CD8-positive, alpha-beta memory T cell (primary cell): ENCODE measurements at places on chromosomes 11 and 22. TPM values are rescaled to one million over a fixed set of nuclear protein-coding genes. Genes with fewer than 3 reads are reported as not detected.

The TMPRSS6 gene
- total RNA-seq: 0.42 TPM

DNA sequence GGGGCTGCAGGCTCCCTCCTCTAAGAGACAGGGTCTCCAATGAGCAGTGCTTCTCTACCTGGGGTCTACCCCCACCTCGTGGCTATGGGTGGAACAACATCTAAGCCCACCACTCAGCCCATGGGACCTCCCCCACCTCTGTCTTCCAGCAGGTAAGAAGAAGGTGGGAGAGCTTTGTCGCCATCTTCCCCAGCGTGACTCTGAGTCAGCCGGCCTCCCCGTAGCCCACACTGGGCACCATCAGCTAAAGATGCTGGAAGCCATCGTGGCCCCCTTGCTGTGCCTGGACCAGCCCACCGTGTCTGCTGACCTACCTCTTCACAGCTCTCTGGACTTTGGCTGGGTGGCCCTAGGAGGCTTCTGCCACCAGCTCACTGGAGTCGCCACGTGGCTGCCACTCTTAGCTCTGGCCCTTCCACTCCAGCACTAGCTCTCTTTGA lies 944 bp downstream of the C11orf86 start:
- no peak for DNase-seq

DNA sequence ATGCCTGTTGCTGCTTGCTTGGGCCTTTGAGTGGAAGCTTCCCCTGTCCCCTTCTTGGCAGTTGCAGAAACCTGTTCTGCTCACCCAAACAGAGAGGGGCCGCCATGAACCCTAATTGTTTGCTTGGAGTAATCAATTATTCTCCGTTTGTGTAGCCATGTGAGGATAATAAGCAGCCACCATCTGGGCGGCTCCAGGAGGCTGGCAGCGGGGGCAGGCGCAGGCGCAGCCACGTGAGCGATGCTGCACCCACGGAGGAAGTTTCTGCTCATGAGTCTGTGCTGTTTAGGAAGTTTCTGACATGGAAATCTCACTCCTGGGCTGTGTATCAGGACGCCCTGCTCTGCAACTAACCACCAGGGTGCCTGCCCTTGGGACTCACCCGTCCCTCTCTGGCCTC lies 90.1 kb downstream of the MPPED1 start:
- DNase-seq: no peak

The HTATIP2 gene
- total RNA-seq: 50.7 TPM

The TTC36 gene
- 0.59 TPM for total RNA-seq

The PYGM gene
- 2.2 TPM for total RNA-seq

- DNase-seq: no peak
Measured at GRCh38 chr11:83666149-83666548, 380.0 kb upstream of the CCDC90B start.
